Vagina (tissue), 2 donors: ENCODE measurements at places on chromosomes 6 and 20. TPM values are rescaled to one million over a fixed set of nuclear protein-coding genes. Genes with fewer than 3 reads are reported as not detected.

The SLC18B1 gene
- 6.4 TPM for total RNA-seq

The NRSN1 gene
- total RNA-seq: 1.5 TPM

The ME1 gene
- 12.8 TPM for total RNA-seq

The CST2 gene
- not detected for total RNA-seq

The SAMD10 gene
- total RNA-seq: 11.8 TPM

The LKAAEAR1 gene
- not detected for total RNA-seq

DNA sequence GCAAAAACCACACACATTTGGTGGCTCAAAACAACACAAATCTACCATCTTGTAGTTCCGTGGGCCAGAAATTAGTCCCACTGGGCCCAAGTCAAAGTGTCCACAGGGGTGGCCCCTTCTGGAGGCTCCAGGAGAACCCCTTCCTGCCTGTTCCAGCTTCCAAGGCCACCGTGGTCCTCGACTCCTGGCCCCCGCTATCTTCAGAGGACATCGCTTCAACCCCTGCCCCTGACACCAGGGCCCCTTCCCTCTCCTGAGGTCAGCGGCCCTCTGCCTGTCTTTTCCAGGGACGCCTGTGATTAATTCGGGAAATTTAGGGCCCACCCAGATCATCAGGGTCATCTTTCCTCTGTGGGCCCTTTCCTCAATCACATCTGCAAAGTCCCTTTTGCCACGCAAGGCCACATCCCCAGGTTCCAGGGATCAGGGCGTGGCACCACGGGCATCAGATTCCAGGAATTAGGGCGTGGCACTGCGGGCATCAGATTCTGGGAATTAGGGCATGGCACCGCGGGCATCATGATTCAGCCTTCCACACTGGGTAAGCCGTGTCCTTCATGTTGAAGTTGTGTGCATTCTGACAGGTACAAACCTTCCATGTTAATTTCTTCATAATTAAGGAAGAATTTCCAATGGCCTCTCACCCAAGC lies 59.9 kb upstream of the SMOC2 start:
- no peak overlapping the region for H3K4me3 ChIP-seq
- H3K27me3 ChIP-seq: no peaks in the 10 kb centered on the region
- no peak overlapping the region for H3K27ac ChIP-seq
- no peaks in the 10 kb centered on the region for H3K36me3 ChIP-seq
- no peak for DNase-seq
- H3K4me1 ChIP-seq: peaks cover 5% of the 10 kb centered on the region

- H3K27me3 ChIP-seq: no peaks in the 10 kb centered on the region
- no peak for DNase-seq
- H3K27ac ChIP-seq: no peak overlapping the region
- H3K36me3 ChIP-seq: no peaks in the 10 kb centered on the region
- H3K4me3 ChIP-seq: no peak overlapping the region
Measured at GRCh38 chr20:44008806-44009678, 94.4 kb downstream of the TOX2 start.

GRCh38 chr6:91020744-91021143 lies 433.9 kb upstream of the MAP3K7 start:
- H3K36me3 ChIP-seq: no peaks in the 10 kb centered on the region
- no peak for DNase-seq
- no peaks in the 10 kb centered on the region for H3K27me3 ChIP-seq
- no peaks in the 10 kb centered on the region for H3K4me1 ChIP-seq
- no peak overlapping the region for H3K27ac ChIP-seq
- H3K4me3 ChIP-seq: no peak overlapping the region

DNA sequence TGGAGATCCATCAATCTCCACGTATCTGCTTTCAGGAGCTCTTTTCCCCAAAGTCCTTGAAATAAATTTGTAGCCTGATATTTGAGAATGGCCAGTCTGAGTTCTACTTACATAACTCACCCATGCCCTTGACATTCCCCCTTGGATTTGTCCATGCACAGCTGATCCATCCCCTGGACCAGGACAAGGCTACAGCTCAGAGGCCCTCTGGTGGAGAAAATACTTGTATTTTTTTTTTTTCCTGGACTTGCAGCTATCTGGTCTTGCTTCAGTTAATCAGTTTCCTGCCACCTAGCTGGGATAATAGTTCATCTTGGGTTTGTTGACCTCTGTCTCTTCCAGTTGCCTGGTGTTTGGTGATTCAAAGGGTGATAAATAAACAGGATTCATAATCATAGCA lies 467.6 kb downstream of the DHX35 start:
- H3K4me3 ChIP-seq: no peak overlapping the region
- no peaks in the 10 kb centered on the region for H3K36me3 ChIP-seq
- H3K4me1 ChIP-seq: no peaks in the 10 kb centered on the region
- DNase-seq: no peak

- H3K4me3 ChIP-seq: no peak overlapping the region
- H3K4me1 ChIP-seq: no peaks in the 10 kb centered on the region
- H3K36me3 ChIP-seq: no peaks in the 10 kb centered on the region
- H3K27ac ChIP-seq: no peak overlapping the region
- DNase-seq: no peak
- H3K27me3 ChIP-seq: no peaks in the 10 kb centered on the region
Measured at GRCh38 chr6:44593539-44593944, 206.0 kb downstream of the CDC5L start.

DNA sequence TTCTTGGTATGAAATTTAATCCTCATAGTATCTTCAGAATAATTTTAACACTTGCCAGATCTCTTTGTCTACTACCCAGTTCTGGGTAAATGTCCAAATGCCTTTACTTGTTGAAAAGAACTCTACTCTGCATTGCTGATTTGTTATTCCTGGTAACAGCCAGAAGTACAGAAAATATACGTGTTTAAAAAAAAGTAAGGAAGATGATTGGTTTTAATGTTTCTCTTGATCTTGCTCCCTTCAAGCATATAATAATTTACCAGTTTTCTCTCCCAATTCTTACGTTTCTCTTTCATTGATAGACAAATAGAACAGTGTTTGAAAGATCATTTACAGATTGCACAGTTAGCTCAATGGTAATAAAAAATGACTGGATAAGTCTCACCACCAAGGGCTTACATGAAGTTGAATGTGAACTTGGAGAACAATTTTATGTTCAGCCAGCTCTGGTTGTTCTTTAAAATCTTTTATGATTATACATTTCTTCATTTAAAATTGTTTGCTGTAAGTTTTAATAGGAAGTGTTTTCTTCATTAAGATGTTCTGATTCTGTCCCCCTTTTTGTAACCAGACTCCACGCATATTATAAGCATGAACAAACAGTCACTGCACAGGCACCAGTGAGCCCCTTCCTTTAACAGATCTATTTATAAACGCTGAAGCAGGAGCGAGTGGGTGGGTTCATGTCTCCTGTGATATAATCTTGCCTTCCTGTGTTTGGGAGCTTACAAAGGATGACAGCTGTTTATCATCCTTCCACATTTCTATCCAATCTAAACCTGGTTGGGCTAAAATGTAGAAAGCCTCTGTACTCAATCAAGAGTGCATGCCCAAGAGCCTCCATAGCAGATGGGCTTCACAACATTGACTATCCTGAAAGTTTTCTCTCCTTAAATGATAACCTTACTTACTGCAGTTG lies 299.5 kb downstream of the PRL start:
- no peak overlapping the region for H3K27ac ChIP-seq
- H3K36me3 ChIP-seq: no peaks in the 10 kb centered on the region
- no peaks in the 10 kb centered on the region for H3K4me1 ChIP-seq
- H3K4me3 ChIP-seq: no peak overlapping the region
- no peak for DNase-seq
- no peaks in the 10 kb centered on the region for H3K27me3 ChIP-seq

DNA sequence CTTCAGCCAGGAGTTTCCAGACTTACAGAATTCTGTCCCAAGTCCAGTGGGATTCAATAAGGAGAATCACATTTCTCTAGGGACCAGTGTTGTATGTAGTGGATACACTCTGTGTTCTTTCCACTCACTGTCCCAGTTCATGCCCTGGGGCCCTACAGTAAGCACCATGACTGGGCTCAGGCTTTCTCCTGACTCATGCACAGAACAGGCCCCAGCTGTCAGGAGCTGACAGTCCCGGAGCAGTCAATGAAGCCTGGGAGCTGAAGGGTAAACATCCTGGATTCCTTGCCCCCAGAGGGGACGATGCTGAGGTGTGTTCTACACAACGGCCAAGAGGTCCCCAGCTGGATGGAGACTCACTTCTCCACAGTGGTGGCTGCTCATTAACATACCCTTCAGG lies 40.2 kb upstream of the LRFN2 start:
- H3K4me3 ChIP-seq: no peak overlapping the region
- H3K27ac ChIP-seq: no peak overlapping the region
- H3K4me1 ChIP-seq: no peaks in the 10 kb centered on the region
- no peak for DNase-seq
- H3K27me3 ChIP-seq: no peaks in the 10 kb centered on the region
- H3K36me3 ChIP-seq: no peaks in the 10 kb centered on the region

- H3K27ac ChIP-seq: no peak overlapping the region
- H3K27me3 ChIP-seq: no peaks in the 10 kb centered on the region
- H3K4me3 ChIP-seq: no peak overlapping the region
Measured at GRCh38 chr6:124487623-124488431, 474.4 kb upstream of the RNF217 start.

DNA sequence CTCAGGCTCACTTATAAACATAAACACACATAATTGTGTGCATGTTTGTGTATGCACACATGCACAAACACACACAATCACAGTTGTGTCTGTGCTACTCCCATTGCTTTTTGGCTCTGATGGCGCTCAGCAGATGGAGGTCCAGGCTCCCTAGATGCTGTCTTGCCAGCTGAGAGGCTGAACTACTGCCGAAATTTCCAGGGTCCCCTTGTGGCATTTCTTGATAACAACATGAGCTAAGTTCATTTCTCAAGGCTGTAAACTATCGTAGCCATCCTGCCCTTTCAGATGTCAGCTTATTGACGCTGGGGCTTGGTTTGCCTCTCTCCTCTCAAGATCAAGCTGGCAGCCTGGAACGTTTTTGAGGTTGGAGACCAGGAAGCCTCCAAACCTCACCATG lies 313.9 kb upstream of the RNF24 start:
- H3K36me3 ChIP-seq: no peaks in the 10 kb centered on the region
- H3K4me3 ChIP-seq: no peak overlapping the region
- no peak overlapping the region for H3K27ac ChIP-seq
- H3K27me3 ChIP-seq: no peaks in the 10 kb centered on the region
- no peaks in the 10 kb centered on the region for H3K4me1 ChIP-seq
